ENCODE measurements at places on chromosomes 12 and 14.

GRCh38 chr14:36518031-36518585 lies 1.9 kb downstream of the NKX2-1 start:
- no peak for DNase-seq

DNA sequence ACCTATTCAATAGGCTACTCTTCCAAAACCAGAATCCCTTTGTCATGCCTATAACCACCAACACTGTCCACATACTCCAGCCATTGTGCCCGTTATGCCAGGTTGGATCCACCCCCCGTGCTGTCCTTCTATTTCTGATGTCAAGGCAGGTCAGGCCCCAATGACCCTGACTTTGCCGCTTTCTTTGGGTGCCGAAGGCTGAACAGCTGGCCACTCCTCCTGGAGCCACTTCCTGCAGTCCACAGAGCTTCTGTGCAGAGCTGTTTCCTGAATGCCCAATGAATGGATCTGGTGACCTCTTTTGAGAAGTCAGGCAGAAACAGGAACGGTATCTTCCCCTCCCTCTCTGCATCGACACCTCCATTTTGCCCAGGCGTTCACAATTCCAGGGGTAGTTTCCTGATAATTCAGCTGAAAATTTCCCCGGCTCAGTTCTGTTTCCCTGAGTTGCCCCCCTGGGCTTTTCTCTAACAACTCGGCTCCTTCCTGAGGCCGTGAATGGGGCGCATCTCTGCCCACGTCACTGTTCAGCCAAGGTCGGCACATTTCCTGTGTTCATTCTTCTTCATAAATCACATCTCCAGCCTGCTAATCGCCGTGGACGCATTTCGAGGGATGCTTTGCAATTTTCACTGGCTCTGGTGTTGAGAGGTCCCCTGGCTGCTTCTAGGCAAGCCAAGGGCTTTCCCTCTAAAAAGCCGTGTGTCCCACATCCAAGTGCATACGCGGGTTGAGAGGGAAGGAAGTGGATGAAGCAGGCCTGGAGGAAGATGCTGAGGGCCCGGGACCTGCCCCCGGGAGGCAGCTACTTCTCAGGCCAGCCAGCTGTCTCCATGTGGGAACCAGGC lies 86.5 kb downstream of the PAPOLA start:
- no peak for DNase-seq

DNA sequence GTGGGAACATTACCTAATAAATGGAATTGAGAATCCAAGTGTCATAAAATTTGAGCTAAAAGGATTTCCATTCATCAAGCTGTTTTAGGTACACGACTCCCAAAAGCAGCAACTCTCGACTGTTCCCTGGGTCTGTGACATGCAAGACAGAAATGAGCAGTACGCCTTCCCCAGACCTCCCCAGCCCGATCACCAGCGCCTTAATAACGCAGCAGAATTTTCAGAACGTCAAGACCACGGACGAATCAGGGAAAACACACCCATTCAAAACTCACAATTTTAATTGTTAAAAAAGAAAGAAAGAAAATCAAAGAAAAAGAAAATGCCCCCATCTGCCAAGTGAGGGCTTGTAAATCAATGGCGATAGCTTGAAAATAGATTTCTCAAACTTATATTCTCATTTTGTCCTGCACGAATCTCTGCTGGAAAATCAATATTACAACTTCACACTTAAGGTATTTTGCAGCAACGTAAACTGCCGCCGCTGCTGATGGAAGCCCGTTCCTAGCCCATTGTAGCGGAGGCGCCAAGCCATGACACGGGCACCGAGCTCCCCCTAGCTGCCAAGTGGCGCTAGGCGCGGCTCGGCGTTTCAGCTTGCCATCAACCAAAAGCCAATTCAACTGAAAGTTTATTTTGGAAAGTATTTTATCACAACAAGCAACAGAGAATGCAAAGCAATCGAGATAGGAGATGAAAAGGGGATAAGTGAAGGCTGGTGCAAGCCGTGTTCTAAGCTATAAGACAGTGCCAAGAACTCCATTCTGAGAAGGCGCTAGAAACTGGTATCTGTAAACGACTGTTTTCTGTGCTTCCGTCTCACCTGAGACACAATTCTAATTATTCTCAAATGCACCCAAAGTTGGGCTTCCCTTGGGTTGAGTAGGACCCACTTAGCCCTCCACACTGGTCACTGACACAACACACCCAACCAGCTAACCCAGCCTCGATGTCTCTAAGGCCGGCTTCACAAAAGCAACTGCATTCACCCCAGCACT lies 5.5 kb downstream of the BCL11B start:
- no peak for DNase-seq

DNA sequence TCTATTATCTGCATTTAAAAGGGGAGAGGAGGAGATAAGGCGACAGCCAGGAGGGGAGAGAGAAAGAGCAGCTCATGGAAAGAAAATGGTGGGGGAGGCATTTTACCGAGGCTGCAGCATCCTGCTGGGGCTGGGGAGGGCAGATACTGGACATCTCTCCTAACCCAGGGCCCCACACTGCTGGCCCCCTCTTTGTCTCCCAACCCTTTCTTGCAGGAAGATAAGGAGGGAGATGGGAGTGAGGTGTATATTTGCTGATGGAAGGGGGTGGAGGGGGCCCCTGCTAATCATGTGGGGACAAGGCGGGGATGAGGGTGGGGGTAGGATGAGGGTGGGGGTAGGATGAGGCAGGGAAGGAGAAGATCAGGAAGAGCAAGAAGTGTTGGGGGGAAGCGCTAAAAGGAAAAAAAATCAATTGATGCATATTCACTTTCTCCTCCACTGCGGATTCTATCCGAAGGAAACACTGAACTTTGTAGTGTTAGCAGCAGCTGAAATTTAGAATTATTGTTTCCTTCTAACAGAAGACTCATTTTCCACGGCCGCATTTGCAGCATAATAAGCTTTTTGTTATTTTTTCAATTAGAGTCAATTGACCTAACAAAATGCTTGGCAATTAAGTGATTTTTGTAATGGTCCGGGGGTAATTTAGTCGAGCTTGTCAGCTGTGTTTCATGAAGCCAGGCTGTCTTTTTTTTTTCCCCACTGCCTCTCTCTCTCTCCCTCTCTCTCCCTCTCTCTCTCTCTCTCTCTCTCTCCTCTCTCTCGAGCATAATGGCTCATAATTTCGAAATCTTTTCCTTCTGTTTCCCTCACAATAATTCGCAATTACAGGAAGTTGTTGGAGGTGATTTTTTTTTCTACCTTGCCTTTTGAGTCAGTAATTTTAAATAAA lies 1134.6 kb downstream of the BCL11B start:
- DNase-seq = no peak

- no peak for DNase-seq
Measured at GRCh38 chr12:51357374-51358047, 11.0 kb upstream of the CELA1 start.

GRCh38 chr12:93892423-93893268 lies 215.5 kb downstream of the CRADD start:
- DNase-seq = no peak

DNA sequence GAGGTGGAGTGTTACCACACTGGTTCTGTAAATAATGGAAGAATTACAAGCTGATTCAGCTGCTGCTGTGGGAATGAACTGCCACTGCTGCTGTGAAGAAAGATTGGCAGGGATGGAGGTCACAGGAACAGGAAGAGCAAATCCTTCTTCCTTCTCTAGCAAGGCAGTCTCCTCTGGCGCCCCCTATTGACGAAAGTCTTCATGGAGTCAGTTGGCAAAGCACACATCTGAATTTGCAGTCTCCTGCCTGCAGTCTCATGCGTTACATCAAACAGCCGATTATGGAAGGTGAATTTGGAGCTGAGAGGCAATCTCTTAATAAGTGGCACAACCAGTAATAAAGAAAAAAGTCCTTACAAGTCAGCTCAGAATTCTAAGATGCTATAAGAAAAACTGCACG lies 106.0 kb upstream of the TMTC1 start:
- peak; percentile 24 for DNase-seq

- DNase-seq = no peak
Measured at GRCh38 chr12:124761871-124762270, 101.8 kb downstream of the SCARB1 start.

DNA sequence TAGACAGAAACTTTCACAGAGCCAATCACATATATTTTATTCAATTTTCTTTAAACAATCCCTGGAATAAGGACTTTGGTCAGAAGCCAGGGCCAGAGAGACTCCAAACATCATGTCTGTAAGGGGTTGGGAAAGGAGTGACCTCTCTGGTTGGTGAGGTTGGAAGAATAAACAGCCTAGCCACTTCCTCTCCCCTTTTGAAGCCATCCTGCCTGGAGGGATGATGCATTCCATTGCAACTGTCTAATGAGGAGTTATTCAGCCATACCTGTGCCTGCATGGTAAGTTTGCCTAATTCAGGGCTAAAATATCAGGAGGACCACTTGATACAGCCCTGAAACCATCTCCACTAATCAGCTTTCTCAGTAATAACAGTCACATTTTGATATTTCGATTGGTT lies 299.8 kb downstream of the KCNH5 start:
- DNase-seq = no peak

GRCh38 chr12:18690653-18691052 lies 47.2 kb downstream of the PLCZ1 start:
- no peak for DNase-seq
